Amniotic stem cell (primary cell): ENCODE measurements at places on chromosomes 16 and 17.

DNA sequence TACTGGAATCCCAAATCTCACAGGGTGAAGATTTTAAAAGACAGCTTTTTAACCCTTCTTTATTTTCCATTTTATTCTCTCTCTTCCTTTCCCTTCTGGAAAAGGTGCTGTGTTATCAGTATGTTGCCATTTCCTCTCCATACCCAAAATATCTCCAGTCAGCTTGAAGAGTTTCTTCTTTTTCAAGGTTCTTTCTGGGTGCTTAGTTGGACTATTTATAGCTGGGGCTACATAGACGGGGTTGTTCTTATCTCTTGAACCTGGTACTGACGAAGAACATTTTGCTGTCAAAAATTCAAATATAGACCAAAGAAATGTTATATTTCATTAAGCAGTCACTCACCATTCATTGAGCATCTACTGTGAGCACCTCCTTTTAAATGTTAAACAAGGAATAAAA is 48.6 kb downstream of the IST1 start:
- no peak for DNase-seq

GRCh38 chr16:84048270-84048669 is 5.7 kb upstream of the SLC38A8 start:
- no peak for DNase-seq

GRCh38 chr17:29291163-29291752 is 2.7 kb downstream of the NUFIP2 start:
- no peak for DNase-seq

GRCh38 chr16:1152651-1153259 is at the start of gene CACNA1H:
TSS of gene CACNA1H (plus strand) at chr16:1153106. CDS start at chr16:1153738, 632 bp downstream.
- DNase-seq = no peak

DNA sequence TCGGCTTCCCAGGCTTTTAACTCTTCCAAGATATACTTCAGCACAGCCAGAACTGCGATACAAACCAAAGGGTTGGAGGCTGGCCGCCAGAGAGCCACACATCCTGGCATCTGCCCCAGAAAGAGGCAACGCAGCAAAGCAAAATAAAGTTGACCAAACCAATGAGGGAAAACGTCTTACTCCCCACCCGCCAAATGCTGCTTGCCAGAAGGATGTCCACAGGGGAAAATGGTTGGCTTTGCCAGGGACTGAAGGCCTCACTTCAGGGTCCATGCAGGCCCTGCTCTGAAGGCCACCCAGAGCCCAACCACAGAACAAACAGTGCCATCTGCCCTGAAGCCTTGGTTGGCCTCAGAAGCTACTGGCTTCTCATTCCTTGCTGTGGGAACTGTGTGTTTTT is 15.0 kb downstream of the CACNG1 start:
- DNase-seq = no peak

DNA sequence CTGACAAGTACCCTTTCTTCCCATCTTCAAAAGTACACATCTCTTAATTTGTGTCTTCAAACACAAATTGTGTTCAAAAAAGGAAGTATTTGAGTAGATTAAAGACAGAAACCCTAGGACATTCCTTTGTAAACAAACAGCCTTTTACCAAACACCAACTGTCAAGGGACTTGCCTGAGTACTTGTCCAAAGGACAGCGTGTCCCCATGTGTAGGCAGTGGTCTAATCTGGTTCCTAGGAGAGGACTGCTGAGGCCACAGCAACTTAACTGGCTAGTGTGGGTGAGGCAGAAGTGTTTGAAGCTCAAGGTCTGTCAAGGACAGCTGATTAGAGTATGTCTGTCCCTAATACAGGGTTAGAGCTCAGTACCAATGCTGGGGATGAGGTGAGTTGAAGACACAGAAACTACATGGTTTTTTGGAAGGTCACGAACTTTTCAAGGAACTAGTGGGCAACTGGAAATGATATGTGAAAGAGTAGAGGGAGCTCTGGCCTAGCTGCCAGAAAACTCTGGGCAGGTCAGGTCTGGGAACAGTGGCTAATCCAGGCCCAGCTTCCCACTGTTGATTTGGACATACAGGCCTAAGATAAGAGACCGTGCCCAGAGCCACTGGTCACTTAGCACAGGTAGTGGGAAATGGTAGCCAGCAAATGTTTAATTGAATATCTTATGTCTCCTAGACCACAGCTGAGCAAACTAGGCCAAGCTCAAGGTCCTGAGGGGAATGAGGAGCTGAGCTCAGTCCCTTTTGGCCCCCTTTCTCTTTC is 10.1 kb downstream of the HMOX2 start:
- no peak for DNase-seq

GRCh38 chr17:3663102-3664011 is 5.0 kb downstream of the TAX1BP3 start:
- DNase-seq = no peak

GRCh38 chr16:3135126-3135715 is 392 bp downstream of the ZNF213 start:
- peak; percentile 68 for DNase-seq

DNA sequence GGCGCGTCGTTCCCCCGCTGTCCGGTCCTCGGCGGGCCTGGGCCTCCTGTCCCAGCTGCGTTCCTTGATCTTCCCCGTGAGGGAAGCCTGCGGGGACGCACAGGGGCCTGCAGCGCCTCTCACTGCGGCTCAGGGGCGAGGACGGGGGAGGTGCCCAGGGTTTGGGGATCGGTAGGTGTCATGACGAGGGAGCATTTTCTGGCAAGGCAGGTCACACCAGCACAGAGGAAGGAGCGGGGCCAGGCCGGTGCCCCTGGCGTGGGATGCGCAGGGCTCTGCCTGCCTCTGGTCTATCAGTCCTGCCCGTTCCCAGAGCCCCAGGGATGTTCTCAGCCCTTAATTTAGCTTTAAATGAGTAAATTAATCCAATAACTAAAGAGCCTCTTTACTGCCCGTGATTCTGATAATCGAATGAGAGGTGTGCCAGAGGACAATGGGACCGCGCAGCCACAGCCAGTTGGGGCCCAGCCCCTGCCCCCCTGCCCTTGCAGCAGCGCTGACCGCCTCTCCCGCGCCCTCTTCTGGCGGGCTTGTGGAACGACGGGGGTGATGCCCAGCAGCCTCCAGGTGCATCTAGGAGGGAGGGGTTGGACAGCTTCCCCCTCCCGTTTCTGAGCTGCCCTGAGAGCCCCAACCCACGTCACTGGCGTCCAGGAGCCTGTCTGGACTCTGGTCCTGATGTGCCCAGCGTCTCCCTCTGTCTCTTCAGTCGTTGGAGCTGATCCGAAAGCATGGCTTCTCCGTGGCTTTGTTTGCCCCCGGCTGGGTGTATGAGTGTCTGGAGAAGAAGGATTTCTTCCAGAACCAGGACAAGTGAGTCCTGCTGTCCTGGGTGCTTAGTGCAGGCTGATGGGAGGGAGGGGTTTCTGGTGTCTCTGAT is 7.9 kb downstream of the ENGASE start:
- DNase-seq = no peak

DNA sequence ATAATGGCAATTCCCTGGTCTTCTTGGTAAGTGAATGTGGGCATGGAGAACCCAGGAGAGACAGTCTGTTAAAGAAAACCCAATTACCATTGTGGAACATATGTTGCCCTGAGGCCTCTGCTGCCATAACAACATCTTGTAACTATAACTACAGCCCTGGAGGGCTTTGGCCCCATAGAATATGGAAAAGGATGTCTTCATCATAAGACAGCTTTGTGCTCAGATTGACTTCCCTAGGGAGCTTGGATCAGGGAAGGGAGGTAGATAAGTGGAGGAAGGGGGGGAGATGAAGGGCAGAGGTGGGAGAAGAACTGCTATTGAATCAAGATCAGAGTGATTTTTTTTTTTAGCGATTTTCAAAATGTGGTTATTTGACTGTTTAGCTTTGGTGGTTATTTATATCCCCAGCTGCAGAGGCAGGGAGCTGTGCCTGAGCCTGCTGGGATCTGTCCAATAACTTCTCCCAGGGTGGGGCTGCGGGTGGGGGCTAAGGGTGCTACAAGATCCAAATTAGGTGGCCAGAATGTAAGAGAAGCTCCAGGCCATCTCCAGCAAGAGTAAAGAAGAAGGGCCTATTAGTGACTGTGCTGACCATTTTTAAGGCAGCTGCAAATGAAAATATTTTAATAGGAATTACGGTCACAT is 5.3 kb upstream of the KAT7 start:
- no peak for DNase-seq

DNA sequence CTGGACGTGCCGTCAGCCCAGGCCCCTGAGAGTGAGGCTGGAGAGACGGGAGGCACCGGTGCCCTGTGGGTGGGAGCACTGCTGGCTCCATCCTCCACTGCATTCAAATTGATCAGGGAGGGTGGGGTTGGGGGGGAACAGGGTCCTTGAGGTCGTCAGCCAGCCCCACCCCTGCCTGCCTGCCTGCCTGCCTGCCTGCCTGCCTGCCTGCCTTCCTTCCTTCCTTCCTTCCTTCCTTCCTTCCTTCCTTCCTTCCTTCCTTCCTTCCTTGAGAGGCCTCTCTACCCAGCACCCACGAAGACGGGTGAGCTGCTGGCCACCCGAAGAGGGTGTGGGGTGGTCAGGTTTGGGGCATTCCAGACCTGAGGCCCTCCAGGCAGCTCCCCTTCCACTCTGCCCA is 16.0 kb downstream of the BAHCC1 start:
- no peak for DNase-seq

GRCh38 chr16:85675251-85675874 is 13.4 kb downstream of the GINS2 start:
- no peak for DNase-seq

- DNase-seq = no peak
These were observed 31.3 kb downstream of the METRNL start for GRCh38 chr17:83110735-83111134.
